CD4-positive, alpha-beta T cell treated with Interleukin-17A for 1 hour (primary cell): ENCODE measurements at places on chromosomes 12 and 14.

- no peak for DNase-seq
Observed at GRCh38 chr12:126760092-126760491, 1506.9 kb upstream of the TMEM132C start.

- no peak for DNase-seq
Observed at GRCh38 chr12:117564881-117565280, 203.5 kb upstream of the NOS1 start.

DNA sequence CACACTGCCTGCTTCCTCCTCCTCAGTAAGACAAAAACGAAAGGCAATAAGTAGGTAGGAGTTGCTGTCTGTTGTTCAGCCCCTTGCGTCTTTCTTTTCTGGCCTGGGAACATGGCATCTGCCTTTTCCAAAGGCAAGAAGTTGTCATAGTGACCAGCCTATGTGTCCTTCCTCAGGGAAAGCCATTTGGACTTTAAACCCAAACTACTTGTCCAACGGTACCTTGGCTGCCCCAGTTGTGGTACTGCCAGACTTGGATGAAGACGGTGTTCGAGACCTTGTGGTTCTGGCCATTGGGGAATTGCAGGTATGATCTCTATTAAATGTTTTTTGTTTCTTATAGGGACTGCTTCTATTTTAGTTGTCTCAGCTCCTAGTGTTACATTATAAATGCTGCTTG, 18.5 kb downstream of the FAM234B start:
- DNase-seq: no peak

DNA sequence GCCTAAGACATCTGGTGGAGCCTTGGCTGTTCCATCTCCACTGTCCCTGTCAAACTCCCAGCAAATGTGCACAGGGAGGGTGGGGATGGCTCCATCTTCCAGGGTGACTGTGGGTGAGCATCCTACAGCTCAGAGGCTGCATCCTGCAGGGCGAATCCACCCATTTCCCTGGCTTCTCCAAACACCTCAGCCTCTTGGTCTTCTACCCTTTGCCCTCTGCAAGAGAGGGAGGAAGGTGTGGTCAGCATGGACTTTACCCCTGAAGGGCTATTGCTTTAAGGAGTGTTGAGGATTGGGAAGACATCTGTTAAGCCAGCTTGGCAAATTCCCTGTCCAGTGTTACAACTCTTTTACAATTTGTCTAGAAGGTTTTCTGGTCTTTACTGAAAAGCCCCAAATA, 23.1 kb upstream of the DGLUCY start:
- no peak for DNase-seq

DNA sequence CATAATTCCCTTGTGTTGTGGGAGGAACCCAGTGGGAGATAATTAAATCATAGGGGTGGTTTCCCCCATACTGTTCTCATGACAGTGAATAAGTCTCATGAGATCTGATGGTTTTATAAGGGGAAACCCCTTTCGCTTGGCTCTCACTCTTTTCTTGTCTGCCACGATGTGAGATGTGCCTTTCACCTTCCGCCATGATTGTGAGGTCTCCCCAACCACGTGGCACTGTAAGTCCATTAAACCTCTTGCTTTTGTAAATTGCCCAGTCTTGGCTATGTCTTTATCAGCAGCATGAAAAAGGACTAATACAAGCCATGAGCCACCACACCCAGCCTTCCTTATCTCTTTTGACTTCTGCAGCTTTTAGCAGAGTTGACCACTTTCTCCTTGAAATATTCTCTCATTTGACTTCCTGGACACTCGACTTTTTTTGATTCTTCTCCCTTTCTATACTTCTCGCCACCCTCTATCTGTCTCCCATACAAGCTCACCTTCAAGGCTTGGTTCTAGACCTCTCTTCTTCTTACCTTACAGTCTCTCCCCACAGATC, 2.3 kb downstream of the MTERF2 start:
- DNase-seq: peak; percentile 16

- DNase-seq: no peak
Observed at GRCh38 chr14:60862283-60862682, 118.6 kb downstream of the TRMT5 start.

GRCh38 chr12:50574601-50575348, 70.0 kb downstream of the DIP2B start:
- no peak for DNase-seq

DNA sequence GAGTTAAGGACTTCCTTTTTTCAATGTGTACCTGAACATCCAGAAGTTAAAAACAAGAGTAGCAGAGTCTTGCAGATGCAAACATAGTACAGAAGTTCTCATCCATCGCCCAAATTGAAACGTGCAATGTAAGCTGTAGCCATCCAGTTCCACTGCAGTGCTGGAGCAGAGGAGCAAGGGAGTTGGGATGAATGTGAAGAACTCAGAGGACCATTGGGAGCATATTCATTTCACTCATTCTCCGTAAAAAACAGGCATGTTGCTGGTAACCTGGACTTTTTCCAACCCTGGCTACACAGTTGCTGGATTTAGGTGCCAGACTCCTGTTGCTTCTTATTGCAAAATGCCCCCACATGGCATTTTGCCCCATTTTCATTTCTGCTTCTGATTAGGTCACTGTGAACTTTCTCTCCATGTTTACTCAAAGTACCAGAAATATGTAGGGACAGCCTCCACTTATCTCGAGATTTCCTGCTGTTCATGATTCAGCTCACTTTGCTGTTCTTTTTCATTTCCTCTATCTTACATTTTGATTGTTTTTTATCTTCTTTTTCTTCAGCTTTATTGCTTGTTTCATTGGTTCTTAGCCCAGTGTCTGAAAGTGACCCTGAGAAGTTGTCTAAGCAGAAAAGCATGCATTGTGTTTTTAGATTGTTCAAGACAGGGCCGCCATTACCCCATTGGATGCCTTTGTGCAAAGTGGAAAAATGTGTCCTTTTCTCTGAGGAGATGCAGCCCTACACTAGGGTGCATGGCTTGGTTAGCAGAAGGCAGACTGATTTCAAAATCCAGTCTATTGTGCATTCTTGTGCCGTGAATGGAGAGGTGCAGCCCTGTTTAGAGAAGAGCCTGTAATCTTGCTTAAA, 109.0 kb upstream of the AMIGO2 start:
- DNase-seq: no peak

- DNase-seq: no peak
Observed at GRCh38 chr12:112314981-112315380, 67.2 kb downstream of the HECTD4 start.

- DNase-seq: no peak
Observed at GRCh38 chr12:31005944-31006361, 67.7 kb upstream of the DDX11 start.

DNA sequence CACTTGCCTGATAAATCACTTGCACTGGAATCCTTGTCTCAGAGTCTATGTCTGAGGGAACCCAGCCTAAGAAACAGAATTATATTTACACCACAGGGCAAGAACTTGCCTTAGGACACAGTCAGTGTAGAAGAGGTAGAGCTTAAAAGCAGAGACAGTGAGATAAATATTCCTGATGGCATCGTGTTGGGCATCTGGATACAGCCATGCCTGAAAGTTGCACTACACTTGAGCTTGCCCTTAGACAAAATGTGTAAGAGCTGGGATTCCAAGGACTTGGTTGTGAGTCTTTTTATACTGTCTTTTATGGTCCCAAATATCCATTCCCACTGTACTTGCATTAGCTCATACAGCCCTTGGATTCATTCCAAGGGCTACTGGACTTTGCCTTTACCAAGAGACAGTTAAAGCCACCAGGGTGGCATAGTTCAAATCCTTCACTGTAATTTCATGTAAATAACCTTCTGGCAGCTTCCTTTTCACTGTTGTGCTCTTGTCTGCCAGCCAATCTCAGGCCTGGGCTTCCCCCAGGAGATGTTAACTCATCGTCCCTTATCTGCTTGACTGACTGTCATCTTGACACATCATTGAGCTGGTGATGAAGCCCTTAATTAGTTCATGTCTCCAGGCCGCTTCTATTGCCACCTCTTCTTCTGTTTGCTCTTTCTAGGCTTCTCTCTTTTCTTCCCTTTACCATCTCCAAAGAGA, 577.9 kb upstream of the TBX3 start:
- no peak for DNase-seq

- DNase-seq: no peak
Observed at GRCh38 chr14:52081964-52082363, 13.1 kb upstream of the NID2 start.

GRCh38 chr12:67630373-67631088, 18.0 kb upstream of the DYRK2 start:
- DNase-seq: peak; percentile 91

GRCh38 chr12:110844551-110845338, 2.0 kb upstream of the CCDC63 start:
- DNase-seq: no peak

DNA sequence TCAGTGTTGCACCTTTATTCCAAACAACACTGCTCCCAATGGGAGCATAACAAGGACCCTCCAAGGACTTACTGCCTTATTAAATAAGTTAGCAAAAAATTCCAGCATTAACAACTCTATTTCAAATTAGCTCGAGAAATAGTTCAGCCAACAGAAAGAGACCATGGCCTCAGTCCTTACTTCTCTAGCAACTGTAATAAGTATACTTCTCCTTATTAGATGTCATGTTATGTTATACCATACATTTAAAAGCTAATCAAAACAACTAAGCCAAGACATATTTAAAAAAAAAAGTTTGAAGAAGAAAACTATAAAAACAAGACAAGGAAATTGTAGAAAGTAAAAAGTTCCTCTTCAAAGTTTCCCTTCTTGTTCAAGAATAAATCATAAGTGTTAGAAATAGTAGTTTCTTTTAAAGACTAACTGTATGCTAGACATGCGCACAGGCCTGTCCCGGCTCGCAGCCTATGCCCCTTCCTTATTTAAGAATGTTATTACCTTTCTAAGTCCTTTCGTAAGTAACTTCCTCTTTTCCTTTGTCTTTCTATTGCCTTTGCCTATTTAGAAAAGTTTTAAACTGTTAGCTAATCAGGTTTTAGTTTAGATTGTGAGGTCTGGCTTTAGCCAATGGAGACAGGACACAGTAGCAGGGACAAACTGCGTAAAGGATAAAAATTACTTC, 68.6 kb downstream of the RESF1 start:
- DNase-seq: no peak

DNA sequence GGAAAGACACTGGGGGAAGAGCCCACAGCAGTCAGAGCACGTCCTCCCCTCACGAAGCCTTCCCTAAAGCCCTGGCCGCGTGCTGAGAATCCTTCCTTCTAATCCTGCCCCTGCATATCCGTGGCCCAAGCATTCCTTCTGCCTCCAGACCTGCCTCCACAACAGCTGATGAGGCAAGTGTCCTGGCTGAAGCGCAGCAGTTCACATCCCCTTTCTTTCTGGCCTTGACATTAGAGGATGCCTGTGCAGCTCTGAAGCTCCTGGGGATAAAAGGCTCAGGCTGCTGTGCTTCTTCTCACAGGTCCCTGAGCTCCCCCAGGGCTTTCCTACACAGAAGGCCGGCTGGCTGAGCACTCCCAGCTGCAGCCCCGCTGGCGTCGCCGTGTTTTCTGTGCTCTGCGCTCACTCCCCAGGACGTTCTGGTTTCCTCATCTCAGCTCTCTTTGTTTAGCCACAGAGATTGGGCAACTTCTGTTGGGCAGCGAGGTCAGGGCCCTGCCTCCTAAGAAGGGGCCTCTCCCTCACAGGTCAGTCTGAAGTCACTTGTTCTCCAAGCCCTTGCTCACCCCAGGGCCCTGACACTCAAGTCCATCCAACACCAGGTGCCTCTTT, 45.8 kb downstream of the NINJ2 start:
- DNase-seq: no peak

- DNase-seq: no peak
Observed at GRCh38 chr12:121849665-121850064, 9.0 kb downstream of the HPD start.

- DNase-seq: no peak
Observed at GRCh38 chr12:62903151-62903550, 31.8 kb downstream of the PPM1H start.

DNA sequence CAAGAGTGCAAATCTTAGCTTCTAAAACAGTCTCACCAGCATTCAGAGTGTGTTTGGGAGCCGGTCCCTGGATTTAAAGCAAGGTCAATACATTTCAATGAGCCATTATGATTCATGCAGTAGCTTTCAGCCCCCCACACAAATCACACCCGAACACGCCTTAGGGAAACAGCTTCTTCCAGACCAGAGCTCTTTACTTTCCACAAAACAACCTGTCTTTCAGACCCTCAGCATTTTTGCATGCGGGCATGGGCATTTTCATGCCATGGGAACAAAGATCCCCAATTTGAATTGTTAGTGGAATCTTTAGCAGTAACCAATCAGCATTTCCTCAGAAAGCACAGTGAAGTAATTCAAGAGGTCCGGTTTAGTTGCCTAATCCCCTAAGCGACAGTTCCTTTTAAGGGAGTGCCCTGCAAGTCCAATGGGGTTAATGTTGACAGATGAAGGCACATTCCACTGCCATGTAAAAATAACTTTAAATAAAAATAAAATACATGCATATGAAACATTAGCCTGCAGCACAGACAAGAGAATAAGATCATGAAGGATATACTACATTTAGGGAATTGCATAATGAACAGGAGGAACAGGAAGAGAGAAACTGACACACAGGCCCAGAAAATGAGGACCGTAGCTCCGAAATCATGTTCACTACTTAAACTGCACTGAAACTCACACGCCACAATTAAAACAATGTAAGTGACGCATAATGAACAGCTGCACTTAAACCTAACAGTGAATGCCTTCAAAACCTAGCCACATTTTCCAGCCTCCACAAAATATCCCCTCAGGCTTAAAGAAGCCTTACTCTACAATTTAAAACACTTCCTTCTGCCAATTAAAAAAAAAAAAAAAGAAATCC, 4.0 kb downstream of the VPS37B start:
- DNase-seq: no peak

GRCh38 chr12:71958993-71959578, 20.4 kb downstream of the TPH2 start:
- no peak for DNase-seq

DNA sequence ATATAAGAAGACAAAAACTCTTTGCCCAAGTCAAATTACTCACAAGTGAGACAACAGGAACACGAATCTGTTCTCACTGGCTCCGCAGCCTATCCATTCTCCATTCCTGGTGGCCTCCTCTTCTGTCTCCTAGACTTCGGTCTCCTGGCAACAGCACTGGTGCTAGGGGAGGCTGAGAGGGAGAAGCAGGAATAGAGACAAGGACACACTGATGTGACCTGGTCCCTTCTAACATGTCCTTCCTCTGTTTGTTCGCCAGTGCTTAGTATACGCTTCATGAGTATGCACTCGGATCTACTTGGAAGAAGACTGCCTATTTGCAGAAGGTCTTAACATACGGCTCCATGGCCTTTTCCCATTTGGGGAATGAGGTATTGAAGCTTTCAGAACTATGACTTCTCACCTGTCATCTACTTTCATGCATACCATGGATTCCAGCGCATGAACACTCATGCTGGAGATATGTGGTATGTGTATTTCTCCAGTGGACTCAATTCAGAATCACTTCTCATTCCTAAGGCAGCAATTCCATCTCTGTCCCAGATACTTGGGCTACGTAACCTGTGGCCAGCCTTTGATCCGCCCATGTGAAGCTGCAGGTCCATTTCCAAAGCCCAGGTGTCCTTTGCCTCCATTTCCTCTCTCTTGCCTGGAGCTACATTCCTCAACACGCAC, 33.9 kb downstream of the BHLHE41 start:
- no peak for DNase-seq

DNA sequence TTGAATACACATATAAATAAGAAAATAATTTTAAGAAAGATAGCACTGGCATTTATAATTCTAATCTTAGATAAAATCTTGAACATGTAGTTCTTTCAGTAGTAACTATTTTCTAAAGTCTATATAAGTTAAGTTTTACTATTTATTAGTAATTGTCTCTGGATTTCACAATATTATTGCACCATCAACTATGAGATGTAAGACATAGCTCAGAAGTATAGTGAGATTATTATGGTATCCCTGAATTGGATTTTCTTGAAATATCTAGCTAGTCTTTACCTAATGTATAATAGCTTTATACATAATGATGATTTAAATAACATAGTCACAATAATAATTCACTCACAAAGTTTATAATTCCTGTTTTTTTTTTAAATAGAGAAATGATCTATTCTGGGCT, 6.7 kb downstream of the CLEC12A start:
- DNase-seq: no peak
